ENCODE measurements at places on chromosomes 2 and 18.

GRCh38 chr18:74963820-74964446 lies 245.0 kb downstream of the PTGR3 start:
- DNase-seq, result no peak

DNA sequence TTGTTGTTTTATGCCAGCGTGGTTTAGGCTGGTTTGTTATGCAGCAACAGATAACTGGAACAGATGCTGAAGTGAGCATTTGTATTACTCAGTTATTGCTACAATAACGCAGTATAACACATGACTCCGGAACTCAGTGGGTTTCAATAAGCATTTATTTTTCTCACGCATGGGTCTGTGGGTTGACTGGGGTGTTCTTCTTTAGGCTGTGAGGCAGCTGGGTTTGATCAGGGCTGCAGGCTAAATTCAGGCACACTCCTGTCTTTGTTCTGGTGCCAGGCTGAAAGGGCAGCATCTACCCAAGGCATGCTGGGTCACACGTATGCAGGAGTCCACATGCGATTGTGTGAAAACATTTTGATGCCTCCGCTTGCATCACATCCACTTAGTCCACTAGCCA lies 3.8 kb upstream of the SLC1A4 start:
- DNase-seq, result no peak

DNA sequence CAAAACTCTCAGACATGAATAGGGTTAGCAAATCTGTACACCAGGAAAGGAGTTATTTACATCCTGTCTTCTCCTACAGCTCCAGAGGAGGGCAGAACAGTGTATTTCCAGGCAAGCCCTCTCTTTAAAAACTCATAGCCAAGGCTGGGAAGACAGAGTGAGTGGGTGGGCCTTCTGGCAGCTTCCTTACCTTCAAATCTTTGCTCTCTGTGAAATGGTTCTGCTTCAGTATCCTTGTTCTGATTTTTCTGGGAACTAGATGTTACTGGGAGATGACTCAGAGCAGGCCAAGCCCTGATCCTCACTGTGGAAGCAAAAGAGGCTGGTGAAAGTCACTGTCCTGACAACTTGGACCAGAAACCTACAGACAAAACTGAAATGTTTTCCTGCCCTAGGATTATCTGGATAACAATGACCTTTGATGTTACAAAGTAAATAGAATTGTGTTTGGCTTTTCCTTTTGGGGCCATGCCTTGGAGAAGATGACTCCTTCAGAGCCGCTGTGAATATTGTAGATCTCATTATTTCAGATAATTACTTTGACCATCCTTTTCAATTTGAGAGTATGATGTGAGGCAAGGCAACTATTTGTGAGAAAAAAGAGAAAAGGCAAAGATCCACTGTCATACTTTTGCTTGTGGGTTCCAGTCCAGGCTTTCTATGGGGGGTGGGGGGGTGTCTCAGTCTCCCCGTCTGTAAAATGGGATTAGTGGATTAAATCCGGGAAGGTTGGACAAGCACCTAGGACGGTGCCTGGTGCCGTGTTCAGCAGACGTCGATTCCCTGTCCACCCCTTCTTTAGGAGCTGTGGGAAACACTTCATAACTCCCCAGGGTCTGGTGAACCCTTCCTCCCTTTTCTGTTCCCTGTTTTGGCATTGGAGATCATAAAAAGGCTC lies 644 bp upstream of the QPCT start:
- DNase-seq, result peak; percentile 59

- DNase-seq, result no peak
Observed at GRCh38 chr2:34533585-34534183, 934.6 kb upstream of the FAM98A start.

DNA sequence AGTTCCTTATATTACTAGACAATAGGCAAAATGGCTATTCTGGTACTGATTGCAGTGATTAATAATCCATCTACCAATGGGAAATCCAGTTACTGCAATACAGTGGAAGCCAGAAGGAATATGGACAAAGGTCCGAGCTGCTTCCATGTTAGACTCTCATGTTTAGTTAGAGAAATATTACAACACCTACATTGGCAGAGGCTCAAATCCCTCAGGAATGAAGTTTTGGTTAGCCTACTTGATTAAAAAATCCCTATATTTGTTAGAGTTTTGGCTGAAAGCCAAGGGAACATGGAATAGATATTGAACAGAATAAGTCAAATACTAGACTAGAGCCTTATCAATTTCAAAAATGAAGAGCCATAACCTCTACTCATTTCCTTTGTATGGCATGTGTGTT lies 48.5 kb downstream of the ARL6IP6 start:
- DNase-seq, result no peak

- DNase-seq, result no peak
Observed at GRCh38 chr2:65213035-65213434, 14.6 kb upstream of the ACTR2 start.
